HL-60 (cell line): ENCODE measurements at places on chromosomes 11 and 22.

DNA sequence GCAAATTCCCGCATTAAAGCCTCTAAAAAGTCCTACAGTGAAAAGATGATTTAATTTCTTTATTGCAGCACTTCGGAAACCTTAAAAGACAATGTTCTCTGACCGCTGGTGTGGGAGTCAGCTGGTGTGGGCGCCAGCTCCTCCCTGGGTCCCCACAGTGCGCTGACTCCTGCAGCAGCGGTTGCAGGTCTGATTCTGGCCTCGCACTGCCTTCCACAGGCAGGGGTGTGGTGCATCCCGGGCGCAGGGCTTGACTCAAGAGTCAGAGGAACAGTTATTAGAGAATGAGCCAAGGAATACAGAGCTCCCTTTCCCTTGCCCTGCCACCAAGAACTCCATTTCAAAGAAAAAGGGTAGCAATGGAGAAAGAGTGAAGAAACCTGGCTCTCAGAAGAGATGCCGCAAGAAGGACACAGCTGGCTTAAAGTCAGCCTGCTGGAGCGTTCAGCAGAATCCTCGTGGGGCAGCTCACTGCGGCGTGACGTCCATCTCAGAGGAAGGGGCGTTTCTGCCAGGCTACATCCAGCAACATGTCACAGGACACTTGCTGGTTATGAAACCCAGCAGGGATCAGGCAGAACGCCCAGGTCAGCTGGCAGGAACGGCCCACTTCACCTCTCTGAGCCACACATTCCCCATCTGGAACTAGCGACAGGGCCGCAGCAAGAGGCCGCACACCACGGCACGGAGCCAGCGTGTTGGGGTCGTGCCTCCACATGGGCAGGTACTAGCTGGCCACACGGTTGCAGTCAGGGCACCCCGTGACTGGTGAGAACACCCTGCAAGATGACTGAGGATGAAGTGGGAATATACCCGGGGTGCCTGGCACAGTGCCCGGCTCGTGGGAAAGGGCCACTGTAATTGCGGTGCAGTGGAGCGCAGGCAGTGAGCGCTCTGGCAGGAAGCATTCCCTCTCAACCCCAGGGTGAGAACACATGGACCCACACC is 18.1 kb upstream of the EFCAB6 start:
- DNase-seq = no peak

- DNase-seq = no peak
These were observed 9.6 kb upstream of the IFITM3 start for GRCh38 chr11:330307-330693.

GRCh38 chr11:65856689-65857499 is 1.1 kb downstream of the CFL1 start:
- no peak for DNase-seq

GRCh38 chr11:100441086-100441485 is 246.0 kb upstream of the ARHGAP42 start:
- DNase-seq = no peak

- no peak for DNase-seq
These were observed 5.5 kb upstream of the APOA1 start for GRCh38 chr11:116842909-116843308.

GRCh38 chr11:63854696-63855095 is 15.8 kb downstream of the MARK2 start:
- DNase-seq = no peak

- DNase-seq = no peak
These were observed 229.2 kb downstream of the ADAMTS15 start for GRCh38 chr11:130677486-130678153.

- DNase-seq = no peak
These were observed 8.6 kb upstream of the APOBEC3B start for GRCh38 chr22:38973289-38974169.

DNA sequence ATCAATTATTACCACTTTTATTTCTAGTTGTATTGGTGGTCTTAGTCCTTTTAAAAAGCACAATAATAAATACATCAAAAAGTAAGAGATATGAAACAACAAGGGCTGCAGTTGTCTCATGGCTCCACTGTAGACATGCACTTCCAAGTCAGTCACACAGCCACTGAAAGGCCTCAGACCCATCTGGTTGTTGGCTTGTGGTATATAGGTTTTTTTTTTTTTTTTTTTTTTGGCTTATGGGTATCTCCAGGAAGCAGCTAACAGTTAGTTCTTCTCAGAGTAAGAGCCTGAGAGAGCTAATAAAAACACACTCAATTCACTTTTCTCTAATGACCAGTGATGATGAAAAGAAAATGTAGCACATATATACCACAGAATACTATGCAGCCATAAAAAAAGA is 6.0 kb upstream of the OR52E6 start:
- no peak for DNase-seq

DNA sequence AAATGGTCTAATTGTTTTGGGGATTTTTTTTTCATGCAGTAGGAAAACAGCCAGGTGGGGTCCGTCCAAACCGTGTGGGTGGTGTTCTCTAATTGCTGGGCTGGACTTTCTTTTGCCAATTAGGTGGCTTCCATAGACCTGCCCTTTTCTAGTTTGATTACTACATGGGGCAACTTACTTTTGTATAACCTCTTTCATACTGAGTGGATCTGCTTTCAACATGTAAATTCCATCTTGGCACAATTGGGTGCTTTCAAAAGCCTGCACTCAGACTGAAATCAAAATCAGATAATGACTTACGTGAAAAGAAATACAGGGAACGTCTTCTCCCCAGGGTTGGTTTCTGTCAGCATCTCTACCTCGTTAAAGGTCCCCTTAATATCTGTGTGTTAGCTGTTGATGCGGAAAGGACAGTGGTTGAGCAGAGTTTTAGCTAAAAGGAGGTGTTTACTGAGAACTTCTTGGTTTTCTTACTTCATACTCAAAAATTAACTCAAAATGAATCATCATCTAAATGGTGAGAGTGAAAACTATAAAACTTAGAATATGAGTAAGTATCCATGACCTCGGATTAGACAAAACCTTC is 72.1 kb downstream of the BARX2 start:
- no peak for DNase-seq

GRCh38 chr11:2103668-2104523 is 35.3 kb downstream of the IGF2 start:
- no peak for DNase-seq

GRCh38 chr22:39348909-39349505 is 784 bp upstream of the SYNGR1 start:
- peak; percentile 90 for DNase-seq

GRCh38 chr11:59266491-59266890 is 53.8 kb upstream of the MPEG1 start:
- no peak for DNase-seq

DNA sequence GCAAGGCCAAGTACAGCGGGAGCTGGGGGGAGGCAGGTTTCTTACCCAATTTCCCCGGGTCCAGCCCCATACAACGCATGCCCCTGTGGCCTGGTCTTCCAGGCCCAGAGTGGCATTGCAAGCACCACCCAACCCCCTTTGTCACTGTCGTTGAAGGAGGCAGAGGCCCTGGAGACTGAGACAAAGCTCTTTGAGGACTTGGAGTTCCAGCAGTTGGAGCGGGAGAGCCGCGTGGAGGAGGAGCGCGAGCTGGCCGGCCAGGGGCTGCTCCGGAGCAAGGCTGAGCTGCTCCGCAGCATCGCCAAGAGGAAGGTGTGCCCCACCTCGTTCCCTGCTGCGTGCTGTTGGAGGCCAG is 27.8 kb downstream of the PHLDB1 start:
- DNase-seq = no peak

GRCh38 chr22:40210818-40211217 is 33.1 kb downstream of the TNRC6B start:
- DNase-seq = no peak

DNA sequence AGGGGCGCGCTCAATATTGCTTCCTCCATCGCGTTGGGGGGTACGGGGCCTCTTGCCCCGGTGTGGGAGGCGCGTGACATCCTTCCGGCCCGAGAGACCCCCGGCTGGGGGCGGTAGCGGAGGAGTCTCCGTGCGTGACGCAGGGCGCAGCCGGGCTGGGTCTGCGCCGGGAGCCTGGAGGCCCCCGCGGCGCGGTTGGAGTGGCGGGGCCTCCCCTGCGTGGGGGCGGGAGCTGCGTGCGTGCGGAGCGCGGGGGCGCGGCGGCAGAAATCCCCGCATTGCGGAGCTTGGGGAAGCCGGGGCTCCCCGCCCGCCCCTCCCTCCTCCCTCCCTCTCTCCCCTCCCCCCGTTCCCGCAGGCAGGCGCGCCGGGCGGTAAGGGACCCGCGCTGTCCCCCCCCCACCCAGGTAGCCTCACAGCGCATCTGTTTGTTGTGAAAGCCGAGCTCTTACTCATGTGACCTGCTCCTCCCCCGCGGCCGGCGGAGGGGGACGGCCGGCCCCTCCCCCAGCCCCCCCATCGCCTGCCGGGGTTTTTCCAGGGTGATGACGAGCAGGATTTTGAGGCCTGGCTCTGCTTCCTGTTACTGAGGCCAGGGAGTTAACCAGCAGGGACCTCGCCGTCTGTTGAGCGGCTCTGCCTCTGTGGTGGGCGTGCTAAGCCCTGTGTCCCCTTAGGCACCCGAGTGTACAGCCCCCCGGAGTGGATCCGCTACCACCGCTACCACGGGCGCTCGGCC is 1.6 kb downstream of the PIM3 start:
- DNase-seq = peak; percentile 78

DNA sequence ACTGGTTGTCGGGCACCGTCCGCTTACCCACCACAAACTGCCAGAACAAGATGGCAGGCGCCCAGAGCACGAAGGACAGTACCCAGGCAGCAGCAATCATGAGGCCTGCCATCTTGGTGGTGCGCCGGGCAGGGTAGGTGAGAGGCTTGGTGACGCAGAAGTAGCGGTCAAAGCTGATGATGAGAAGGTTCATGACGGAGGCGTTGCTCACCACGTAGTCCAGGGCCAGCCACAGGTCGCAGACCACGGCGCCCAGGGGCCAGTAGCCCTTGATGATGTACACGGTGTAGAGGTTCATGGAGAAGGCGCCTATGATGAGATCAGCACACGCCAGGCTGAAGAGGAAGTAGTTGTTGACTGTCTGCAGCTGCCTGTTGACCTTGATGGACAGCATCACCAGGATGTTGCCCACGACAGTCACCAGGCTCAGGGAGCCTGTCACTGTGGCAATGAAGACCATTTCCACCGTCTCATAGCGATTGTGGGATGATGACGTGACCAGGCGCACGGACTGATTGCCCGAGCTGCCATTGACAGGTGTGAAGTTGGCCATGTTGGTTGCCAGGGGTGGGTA is 4.6 kb downstream of the MDK start:
- no peak for DNase-seq

DNA sequence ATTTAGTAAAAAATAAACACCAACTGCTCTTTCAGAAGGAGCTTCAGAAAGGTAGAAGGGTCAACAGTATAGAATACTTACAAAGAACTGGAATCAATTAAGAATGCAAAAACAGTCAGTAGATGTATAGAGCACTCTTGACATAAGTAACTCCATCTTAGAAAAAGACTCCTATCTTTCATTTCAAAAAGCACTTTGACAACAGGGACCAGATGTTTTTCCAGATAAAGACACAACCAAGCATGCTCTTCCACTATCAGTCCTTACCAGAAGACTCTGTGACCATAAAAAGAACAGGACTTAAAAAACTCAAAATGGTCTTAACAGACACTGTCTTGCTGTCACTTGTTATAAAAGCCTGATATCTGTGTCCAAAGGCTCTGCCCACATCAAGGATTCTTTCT is 5.2 kb downstream of the SLC25A17 start:
- DNase-seq = no peak

DNA sequence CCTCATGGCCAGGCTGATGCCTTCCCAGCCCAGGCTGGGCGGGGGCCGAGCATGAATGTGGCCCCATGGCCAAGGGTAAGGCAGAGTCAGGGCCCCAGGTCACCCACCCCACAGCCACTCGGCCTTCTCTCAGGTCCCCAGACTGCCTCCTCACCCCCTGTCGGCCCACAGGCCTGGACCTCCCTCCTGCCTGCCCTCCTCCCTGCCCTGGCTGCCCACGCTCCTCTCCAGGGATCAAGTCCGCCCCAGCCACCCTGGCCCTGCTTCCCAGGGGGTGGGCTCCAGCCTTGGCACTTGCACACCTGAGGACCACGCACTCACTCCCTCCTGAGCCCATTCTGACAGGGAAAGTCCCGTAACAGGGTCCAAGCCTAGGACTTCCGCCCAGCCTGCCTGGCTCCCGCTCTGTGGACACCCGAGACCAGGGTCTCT is 37.8 kb upstream of the TH start:
- DNase-seq = no peak

- no peak for DNase-seq
These were observed 34.5 kb downstream of the IGSF9B start for GRCh38 chr11:133922078-133922870.

DNA sequence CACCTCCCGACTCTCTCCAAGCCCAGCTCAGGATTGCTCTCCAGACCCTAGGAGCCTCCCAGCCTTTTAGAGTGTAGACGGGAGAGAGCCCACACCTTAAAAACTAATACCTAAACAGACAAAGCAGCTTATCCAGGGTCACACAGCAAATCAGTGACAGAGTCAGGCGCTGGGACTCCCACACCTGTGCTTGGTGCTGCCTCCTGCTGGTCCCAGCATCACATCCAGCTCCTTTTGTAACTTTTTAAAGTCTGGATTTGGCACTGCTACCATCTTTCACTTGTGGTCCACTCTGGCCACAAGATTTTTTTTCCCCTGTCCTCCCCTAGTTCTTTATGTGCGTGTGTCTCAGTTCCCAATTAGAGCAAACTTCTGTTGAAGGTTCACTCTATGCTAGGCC is 4.7 kb downstream of the ANO1 start:
- no peak for DNase-seq

DNA sequence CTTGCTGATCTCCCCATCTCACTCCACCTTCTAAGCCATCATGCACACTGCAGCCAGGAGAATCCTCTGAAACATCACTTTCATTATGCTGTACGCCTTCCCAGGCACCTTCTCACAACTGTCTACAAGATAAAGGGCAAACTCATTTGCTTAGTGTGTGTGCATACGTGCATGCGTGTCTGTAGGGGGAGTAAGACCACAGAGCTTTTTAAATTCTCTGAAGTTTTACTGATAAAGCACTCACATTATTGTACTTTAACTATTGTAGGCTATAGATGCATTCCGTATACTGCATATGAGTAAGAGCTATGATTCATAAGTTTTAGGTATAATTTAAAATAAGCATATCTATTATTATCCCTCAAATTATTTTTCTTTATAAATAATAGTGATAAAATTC is 15.3 kb upstream of the ANKK1 start:
- no peak for DNase-seq

GRCh38 chr11:27532652-27533325 is 26.2 kb upstream of the LIN7C start:
- DNase-seq = no peak
